ENCODE measurements at places on chromosomes 11 and 22. TPM values are rescaled to one million over a fixed set of nuclear protein-coding genes. Genes with fewer than 3 reads are reported as not detected.
A peak's percentile ranks its signal among the peaks of the same experiment; 100 is the strongest.

GRCh38 chr11:12761029-12761428, 86.8 kb downstream of the TEAD1 start:
- DNase-seq, result no peak

GRCh38 chr11:120248551-120249278, 8.8 kb downstream of the POU2F3 start:
- no peak for DNase-seq

- DNase-seq, result no peak
These were observed 57.9 kb downstream of the SYTL2 start for GRCh38 chr11:85752890-85753581.

DNA sequence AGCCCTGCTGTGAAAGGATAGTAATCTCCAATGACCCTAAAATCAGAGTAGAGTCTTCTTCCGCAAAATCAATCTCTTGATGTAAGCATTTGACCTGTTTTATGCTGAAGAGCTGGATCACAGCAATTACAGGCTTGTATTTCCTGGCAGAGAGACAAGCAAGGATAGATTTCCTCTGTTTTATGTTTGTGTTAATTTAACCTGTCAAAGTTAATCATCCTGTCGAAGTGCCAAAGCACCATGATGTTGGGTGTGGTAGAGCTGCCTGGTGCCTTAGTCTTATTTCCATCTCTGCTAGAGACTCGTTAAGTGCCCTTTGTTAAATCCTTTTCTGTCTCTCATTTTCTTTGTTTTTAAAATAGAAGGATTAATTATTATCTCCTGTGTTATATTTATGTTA, 248.1 kb downstream of the CNTN5 start:
- no peak for DNase-seq

DNA sequence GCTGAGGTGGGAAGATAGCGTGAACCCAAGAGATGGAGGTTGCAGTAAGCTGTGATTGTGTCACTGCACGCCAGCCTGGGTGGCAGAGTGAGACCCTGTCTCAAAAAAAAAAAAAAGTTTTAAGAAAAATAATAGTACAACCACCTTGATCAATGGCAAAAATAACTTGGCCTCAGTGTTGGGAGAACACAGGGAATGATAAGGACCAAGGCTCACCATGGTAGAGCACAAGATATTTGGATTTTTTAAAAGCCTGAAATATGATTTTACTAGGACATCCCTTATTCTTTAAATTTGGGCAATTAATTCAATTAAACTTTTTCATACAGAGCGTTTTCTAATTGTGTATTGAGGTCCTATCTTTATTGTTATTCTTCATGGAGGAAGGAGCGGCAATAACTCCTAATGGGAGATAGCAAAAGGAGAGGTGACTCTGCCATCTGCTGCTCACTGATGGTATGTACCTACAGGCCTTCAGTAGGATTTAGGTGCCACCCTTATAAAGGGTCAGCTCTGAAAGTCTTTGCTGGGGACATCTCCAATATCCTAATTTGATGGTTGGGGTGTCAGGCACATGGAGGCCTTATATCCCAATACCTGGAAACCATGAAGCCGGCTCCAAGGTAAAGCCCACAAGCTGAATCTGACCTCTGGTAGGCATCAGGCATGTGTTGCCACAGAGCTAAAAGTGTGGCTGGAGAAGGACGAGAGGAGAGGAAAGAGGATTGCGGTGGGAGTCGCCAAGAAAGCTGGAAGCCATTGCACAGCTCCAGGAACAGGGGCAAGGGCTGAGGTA, 21.9 kb upstream of the POLD3 start:
- no peak for DNase-seq

DNA sequence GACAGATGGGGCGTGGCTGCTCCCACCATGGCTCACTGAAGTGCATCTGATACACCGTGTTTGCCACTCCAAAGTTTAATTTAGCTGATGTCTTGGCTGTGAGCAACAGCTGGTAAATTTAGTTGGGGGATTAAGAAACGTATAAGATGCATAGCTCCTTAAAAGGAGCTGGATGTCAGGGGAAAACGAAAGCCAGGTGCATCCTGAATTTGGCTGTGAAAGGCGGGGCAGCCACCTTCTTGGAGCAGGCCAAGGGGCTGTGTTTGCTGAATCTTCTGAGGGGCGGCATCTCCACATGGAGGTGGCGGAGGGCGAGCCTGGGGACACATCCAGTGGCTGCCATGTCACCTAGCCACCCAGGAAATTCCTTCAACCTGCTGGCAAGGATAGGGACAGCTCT, 20.7 kb upstream of the NCF4 start:
- DNase-seq, result no peak

- DNase-seq, result peak; percentile 23
These were observed 236.7 kb downstream of the TTC28 start for GRCh38 chr22:28442711-28443525.

DNA sequence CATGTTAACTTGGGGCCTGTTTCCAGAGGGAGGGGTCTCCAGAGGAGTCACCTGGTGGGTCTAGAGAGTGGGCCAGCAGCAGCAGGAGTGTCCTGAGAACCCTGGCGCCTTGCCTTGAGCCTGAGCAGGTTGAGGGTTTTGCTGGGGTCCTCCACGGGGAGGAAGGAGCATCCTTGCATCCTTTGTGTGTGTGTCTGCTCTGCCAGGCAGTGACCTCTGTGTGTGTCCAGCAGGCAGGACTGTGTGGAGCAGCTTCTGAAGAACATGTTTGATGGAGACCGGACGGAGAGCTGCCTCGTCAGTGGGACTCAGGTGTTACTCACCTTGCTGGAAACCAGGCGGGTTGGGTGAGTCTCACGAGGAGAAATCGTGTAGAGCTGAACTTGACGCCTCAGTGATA, 55.7 kb downstream of the SBF1 start:
- DNase-seq, result no peak

GRCh38 chr11:63603180-63603518, 11.1 kb downstream of the PLAAT3 start:
- no peak for DNase-seq

- no peak for DNase-seq
These were observed 5.7 kb downstream of the PTS start for GRCh38 chr11:112231952-112232351.

DNA sequence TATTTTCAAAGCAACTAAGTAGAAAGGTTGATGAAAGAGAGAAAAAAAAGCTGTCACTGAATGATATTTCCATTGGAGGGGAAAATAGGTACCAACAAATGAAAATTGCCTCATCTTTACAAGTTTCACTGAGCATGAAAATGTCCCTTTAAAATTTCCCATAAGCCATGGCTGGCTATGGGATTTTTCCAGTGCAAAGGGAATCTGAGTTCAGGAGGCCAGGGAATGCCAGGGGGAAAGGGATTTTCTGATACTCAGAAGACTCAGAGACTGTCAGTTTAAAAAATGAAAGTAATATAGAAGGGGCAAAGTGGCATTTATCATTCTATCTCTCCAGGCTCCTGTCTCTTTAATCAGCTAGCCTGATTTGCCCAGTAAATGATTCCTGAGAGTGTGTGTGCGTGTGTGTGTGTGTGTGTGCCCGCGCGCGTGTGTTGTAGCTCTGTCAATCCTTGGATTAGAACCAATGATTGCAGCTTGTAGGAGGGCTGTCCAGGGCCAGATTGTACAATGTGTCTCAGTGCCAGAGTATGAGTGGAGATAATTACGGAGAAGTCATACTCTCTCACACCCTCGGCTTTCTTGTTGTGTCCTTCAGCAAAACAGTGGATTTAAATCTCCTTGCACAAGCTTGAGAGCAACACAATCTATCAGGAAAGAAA, at the start of gene NTM:
Gene NTM (plus strand): TSS at position 526 of the 662 bp plus-strand sequence.
- DNase-seq, result peak; percentile 42

- no peak for DNase-seq
These were observed 29.0 kb downstream of the MMP13 start for GRCh38 chr11:102926517-102926916.

GRCh38 chr11:104061853-104062521, 25.5 kb downstream of the DDI1 start:
- no peak for DNase-seq

HMBS gene
- total RNA-seq, result 25.2 TPM

DAGLA gene
- total RNA-seq, result 3.2 TPM

TRIOBP gene
- total RNA-seq, result 86.5 TPM

TPH1 gene
- total RNA-seq, result not detected

APOL1 gene
- 15.2 TPM for total RNA-seq

All from left ventricle myocardium inferior (tissue), 1 donor.